ENCODE measurements at places on chromosomes 4 and X.

GRCh38 chr4:20351360-20352162 is 99.9 kb downstream of the SLIT2 start:
- DNase-seq = no peak

GRCh38 chrX:41556958-41557357 is 109.8 kb downstream of the NYX start:
- DNase-seq = no peak

GRCh38 chrX:102739657-102740056 is 19.1 kb downstream of the GPRASP3 start:
- no peak for DNase-seq

- DNase-seq = no peak
These were observed 105.2 kb downstream of the RNF150 start for GRCh38 chr4:141028024-141028529.

GRCh38 chr4:75340561-75340960 is 173.6 kb downstream of the RCHY1 start:
- DNase-seq = no peak

- DNase-seq = no peak
These were observed 186.0 kb downstream of the MID1IP1 start for GRCh38 chrX:38987198-38987651.

GRCh38 chr4:57020467-57021101 is 41.9 kb downstream of the POLR2B start:
- no peak for DNase-seq

- no peak for DNase-seq
These were observed 120.1 kb downstream of the NHS start for GRCh38 chrX:17495052-17495451.

- DNase-seq = peak; percentile 76
These were observed 755.8 kb downstream of the RPA4 start for GRCh38 chrX:97639526-97639925.

- no peak for DNase-seq
These were observed 586.1 kb downstream of the CENPC start for GRCh38 chr4:66959207-66959606.

DNA sequence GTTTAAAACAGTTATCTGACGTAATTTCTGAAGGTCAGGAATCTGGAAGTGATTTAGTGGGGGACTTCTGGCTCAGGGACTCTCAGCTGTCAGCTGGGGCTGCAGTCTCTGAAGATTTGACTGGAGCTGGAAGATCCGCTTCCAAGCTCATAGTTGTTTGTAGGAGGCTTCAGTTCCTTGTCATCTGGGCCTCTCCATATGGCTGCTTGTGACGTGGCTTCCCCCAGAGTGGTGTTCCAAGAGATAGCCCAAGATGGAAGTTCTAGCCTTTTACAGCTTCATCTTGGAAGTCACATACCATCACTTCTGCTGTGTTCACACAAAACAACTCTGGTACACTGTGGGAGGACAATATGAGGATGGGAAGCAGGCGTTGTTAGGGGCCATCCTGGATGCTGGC is 2.1 kb downstream of the MPC1L start:
- no peak for DNase-seq

DNA sequence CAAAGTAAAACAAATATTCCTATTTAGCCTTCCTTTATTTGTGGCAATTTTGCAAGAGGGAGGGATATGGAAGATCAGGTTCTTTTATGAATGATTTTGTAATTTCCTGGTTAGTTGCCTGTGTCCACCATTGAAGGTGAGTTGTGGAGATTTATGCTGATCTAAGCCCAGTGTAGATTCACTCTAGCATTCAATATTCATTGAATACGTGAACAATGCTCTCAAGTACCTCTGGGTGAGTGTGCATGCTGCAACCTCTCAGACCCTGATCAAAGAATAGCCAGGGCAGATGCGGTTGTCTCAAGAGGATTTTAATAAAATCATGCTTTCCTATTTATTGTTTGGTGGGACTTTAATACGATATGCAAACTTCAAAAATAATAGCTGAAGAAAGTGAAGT is 628.4 kb downstream of the SPRY1 start:
- DNase-seq = no peak

DNA sequence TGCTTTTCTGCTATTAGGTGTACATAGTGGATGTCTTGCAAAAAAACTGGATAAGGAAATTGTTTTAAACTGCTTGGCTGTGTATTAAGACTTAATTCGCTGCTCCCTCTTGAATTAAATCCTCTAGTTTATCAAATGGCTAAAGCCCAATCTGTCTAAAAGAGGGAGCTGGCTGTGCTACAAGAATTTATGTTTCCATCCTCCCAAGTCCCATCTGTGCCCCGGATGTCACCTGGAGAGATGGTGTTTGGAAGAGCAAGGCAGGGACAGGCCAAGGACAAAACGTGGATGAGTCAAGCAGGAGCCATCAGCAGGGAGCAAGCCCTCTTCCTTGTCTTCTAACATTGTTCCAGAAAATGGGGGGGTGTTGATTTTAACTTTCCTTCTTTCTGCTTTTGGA is 171.3 kb upstream of the LCORL start:
- DNase-seq = no peak

DNA sequence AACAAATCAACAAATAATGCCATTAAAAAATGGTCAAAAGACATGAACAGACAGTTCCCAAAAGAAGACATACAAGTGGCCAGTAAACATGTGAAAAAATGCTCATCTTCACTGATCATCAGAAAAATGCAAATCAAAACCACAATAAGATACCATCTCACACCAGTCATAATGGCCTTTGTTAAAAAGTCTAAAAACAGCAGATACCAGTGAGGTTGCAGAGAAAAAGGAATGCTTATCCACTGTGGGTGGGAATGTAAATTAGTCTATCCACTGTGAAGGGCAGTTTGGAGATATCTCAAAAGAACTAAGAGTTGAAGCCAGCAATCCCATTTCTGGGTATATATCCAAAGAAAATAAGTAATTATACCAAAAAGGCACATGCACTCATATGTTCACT is 668.1 kb upstream of the CPEB2 start:
- no peak for DNase-seq

DNA sequence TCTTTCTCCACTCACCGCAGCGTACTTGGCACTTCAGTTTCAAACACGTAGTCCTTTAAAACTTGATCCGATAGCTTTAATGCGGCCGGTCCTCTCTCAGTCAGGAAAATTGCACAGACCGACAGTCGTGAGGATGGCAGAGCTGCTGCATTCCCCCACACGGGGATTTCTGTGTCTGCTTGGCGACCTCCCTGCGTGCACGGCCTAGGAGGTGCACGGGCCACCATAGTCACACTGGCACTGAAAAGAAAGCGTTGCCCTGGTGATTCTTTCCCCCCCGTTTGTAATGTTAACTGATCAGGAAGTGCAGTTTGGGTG is 10.3 kb downstream of the AKAP17A start:
- DNase-seq = no peak

DNA sequence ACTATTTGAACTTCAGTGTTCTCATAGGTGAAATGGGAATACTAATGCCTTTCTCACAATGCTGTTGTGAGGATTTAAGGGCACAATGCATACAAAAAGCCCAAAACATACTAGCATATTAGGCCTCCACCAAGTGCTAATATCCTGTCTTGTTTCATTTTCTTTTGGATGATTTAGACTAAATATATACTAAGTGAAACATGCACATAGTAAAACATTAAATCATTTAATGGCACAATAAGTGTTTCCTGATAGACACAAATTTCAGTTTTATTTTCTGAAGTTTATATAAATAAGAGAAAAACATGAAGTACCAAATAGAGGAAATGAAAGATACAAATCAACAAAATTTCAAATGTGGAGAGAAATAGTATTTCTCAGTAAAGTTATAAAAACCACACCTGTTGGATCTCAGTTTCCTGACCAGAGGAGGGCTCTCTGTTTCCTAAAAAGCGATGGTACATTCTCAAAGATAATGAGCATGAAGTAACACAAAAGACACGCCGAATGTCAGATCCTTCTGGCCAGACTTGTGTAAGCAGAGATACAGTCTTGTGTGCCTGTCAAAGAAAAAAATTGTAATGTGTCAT is 25.1 kb downstream of the DDX60 start:
- no peak for DNase-seq

GRCh38 chr4:148118179-148118578 is 324.0 kb downstream of the NR3C2 start:
- no peak for DNase-seq

DNA sequence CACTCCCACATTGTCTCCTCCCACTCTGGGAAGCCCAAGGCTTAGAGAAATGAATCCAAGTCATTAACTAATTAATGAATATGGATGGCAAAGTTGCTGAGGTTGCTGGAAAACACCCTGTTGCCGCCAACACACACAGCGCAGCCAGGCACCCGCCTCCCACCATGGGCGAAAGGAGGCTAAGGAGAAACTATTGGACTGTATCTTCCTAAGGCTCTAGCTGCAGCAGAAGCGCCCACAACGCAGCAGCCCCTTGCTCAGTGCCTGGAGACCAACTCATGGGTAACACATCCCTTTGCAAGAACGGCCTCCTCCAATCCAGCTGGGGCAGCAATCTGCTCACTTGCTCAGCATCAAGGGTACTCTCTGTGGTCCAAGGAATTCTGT is 34.2 kb downstream of the TSC22D3 start:
- DNase-seq = no peak

GRCh38 chr4:154739111-154739510 is 4.7 kb upstream of the LRAT start:
- DNase-seq = no peak

DNA sequence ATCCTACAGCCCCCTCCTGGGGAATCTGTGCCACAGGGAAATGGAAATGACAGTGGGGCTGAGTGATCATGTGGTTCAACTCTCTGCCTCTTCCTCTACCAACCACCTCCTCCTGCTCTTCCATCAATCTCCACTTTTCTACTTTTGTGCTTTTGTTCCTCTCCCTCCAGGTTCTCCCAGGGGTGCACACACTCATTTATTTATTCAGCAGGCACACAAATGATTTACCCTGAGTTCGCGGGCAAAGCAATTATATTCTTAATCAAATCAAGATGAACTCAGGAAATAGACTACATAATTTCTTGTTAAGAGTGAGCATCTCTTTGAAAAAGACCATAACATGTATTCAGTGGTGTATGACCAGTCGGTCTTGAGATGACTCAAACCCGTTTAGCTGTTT is 69.2 kb downstream of the VCX3A start:
- DNase-seq = no peak

- peak; percentile 50 for DNase-seq
These were observed 1.3 kb upstream of the FHIP1A start for GRCh38 chr4:151407466-151408379.

- no peak for DNase-seq
These were observed 311 bp downstream of the RNF113A start for GRCh38 chrX:119871245-119871598.

DNA sequence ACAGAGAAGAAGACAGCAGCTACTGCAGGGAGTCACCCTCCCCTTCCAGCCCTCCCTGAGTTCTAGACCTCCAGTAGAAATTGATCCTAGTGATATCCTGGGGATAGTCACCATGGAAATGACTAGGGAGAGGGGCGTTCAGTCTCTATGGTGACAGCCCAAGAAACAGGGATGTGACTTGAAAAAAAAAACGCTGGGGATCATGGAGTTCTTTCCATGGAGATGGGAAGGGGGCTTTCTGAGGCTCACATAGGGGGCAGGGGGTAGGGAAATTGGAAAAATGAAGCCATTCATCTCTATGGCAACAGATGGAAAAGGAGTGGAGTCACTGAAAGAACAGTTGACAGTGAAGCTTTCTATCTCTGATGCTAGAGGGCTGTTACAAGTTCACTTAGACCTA is 28.0 kb upstream of the IGBP1 start:
- no peak for DNase-seq

GRCh38 chr4:32789026-32789608 is 2068.9 kb downstream of the PCDH7 start:
- no peak for DNase-seq
